ENCODE measurements at places on chromosomes 4 and X.

- DNase-seq, result no peak
Observed at GRCh38 chr4:32569861-32570260, 1849.7 kb downstream of the PCDH7 start.

- no peak for DNase-seq
Observed at GRCh38 chr4:184613405-184613804, 35.8 kb downstream of the CASP3 start.

- DNase-seq, result no peak
Observed at GRCh38 chr4:95728145-95728544, 111.7 kb upstream of the PDHA2 start.

DNA sequence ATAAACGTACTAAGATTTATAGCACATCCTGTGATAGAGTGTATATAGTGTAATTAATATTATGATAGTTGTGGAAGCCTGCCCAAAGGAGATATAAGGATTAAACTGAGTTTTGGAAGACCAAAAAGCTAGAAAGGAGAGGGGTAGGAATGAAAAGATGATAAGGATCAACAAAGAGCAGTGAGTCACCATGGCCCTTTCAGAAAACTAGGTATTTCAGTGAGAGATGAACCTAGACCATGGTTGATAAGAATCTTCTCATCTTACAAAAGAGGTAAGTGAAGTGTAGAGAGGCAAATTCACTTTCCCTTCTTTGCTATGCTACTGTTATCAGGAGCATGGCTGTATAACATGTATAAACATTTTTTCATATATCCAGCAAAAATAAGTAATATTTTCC lies 133.8 kb upstream of the PLAC1 start:
- no peak for DNase-seq

GRCh38 chr4:54657551-54658251 lies at the start of gene KIT:
Gene KIT, plus strand, starts transcription at chr4:54657957. Its CDS starts 58 bp downstream, at chr4:54658015.
- peak; percentile 2 for DNase-seq

- DNase-seq, result no peak
Observed at GRCh38 chr4:38387348-38387747, 276.7 kb upstream of the KLF3 start.

DNA sequence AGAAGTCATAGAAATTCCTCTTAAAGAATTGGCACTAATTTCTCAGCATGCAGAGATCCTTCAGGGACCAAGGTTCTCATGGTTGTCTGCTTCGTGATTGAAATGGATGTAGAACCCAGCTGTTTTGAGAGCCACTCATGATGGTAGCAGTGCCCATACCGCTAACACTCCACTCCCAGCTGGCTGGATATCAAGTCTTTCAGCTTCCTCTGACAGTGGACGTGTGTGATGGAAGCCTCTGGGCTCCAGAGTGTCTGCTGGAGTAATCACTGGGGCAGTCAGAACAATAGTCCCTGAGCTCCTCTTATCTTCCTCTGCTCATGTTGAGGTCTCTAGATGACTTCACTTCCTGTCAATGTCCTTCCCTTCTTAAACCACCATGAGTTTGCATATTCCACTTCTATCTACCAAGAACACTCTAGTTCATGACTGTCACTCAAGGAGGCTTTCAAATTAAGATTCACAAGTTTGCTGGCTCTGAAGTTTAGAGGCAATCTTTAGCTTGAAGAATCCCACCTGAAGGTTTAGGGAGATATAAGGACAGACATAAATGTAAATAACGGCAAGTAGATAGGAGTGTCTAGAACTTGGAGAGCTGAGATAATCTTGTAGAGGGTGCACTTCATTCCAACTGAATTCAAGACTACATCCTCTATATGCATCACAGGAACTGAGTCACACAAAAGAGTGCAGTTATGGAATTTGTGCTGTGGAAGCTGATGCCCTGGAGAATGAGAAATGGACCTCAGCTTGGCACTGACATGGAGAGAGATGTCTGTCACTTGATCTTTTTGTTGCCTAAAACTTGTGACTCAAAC lies 64.5 kb upstream of the WDR1 start:
- no peak for DNase-seq

DNA sequence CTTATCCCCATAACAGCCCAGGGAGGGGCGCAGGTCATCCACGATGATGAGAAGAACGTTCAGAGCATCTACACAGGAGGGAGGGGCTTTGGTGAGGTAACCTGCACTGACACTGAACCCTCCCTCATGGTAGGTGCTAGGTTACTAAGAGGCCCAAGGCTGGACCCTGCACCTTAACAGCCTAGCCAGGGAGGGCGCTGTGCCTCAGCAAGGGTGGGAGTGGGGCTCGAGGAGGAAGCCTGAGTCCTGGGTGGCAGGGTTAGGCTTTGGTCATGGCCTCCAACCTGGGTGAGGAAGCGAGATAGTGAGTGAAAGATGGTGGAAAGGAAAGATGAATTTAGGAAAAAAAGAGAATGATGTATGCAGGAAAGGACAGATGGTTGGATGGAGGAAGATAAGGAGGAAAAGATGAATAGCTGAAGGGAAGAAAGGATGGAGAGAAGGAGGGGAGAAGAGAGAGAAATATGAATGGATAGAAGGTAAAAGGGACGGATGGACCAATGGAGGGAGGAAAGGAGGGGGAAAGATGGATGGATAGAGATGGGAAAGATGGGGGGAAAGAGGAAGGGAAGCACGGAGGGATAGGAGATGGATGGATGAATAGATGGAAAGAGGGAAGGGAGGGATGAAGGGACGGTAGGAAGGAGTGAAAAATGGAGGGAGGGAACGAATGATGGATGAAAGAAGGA lies 736 bp downstream of the IDS start:
- DNase-seq, result peak; percentile 50

- DNase-seq, result no peak
Observed at GRCh38 chr4:161248880-161249279, 914.9 kb downstream of the FSTL5 start.

- DNase-seq, result no peak
Observed at GRCh38 chr4:8774071-8774470, 97.6 kb downstream of the HMX1 start.

- DNase-seq, result no peak
Observed at GRCh38 chr4:109214622-109215301, 87.7 kb downstream of the COL25A1 start.

GRCh38 chrX:46165411-46165810 lies 379.8 kb downstream of the ZNF674 start:
- no peak for DNase-seq

GRCh38 chr4:44221407-44221806 lies 227.2 kb downstream of the KCTD8 start:
- no peak for DNase-seq

GRCh38 chrX:139720136-139720535 lies 12.2 kb upstream of the MCF2 start:
- no peak for DNase-seq

DNA sequence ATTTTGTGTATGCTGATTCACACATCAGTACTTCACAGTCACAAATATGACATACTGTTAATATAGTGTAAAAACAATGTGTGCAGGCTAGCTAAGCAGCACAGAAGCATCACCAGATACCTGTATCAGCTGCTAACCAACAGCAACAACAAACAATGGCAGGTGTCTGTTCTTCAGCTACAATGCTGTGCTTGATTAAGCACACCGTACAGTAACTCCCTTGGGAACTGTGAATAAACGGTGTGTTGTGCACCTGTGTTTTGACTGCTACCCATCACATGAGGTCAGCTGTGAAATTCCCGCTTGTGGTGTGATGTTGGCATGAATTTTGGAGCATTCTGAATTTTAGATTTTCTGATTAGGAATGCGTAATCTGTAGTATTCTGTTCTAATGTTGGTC lies 379.7 kb upstream of the FAT1 start:
- no peak for DNase-seq

DNA sequence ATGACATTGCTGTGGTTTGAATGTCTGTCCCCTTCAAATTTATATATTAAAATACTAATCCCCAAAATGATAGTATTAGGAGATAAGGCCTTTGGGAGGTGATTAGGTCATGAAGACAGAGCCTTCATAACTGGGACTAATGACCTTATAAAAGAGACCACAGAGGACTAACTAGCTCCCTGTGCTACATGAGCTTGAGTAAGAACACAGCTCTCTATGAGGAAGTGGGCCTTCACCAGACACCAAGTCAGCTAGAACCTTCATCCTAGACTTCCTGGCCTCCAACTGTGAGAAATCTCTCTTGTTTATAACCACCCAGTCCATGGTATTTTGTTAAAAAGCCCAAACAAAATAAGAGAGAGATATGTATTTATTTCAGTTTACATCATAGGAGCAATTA lies 242.2 kb upstream of the CTSO start:
- no peak for DNase-seq

DNA sequence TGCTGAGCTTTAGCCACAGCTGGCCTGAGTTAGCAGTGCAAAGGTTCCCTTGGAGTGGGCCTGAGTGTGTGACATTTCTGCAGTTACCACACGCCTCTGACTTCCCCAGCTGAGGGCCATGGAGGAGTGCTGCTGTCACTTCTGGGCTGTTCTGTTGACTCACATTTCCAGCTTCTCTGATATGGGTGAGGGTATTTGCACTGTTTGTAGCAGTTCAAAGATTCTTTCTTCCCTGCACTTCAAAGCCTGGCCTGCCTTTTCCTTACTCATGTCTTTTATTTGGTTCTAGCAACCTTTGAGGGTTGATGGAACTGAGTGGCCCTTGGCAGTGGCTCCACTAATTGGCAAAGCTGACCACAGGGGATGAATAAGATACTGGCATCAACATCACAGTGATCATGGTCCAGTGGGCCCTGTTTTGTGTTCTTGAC lies 26.4 kb upstream of the SCML1 start:
- no peak for DNase-seq

GRCh38 chr4:28247805-28248204 lies 1387.2 kb downstream of the STIM2 start:
- no peak for DNase-seq

GRCh38 chrX:1411326-1411725 lies 19.4 kb upstream of the SLC25A6 start:
- no peak for DNase-seq

GRCh38 chrX:44299177-44299576 lies 44.3 kb downstream of the EFHC2 start:
- no peak for DNase-seq

DNA sequence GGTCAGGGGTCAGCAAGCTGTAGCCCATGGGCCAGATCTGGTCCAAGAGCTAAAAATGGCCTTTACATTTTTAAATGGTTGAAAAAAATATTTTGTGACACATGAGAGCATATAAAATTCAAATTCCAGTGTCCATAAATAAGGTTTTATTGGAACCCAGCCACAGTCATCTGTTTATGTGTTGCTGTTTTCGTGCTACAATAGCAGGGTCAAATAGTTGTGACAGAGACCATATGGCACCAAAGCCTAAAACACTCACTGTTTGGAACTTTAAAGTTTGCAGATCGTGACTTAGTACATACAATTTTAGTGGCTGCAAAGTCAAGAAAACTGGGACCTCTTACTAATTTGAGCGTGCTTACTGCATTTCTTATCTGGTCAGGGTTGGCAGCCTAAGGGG lies 29.2 kb downstream of the LAMP2 start:
- DNase-seq, result no peak

GRCh38 chr4:7539659-7540058 lies 104.9 kb upstream of the PSAPL1 start:
- peak; percentile 41 for DNase-seq

DNA sequence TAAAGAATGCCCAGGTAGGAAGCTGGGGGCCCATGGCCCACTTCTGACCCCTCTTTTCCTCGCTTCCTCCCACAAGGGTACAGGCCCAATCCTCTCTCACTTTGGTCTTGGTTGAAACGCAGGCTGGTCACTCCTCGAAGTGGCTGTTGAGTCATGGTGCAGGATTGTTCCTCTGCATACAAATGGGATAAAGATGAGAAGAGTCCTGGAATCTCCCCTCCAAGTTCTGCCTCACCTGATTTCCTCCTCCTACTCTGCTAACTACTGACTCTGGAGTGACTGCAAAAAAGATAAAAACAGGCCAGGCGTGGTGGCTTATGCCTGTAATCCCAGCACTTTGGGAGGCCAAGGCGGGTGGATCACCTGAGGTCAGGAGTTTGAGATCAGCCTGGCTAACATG lies 1.7 kb downstream of the WDR45 start:
- no peak for DNase-seq

- no peak for DNase-seq
Observed at GRCh38 chrX:23838953-23839352, 56.0 kb downstream of the SAT1 start.

GRCh38 chr4:180169966-180170365 lies 2073.2 kb upstream of the TENM3 start:
- DNase-seq, result no peak

GRCh38 chr4:109276482-109277095 lies 25.9 kb downstream of the COL25A1 start:
- no peak for DNase-seq
